CD4-positive, alpha-beta memory T cell (primary cell): ENCODE measurements at places on chromosomes 1 and 21. TPM values are rescaled to one million over a fixed set of nuclear protein-coding genes. Genes with fewer than 3 reads are reported as not detected.

Gene OR2T3
- total RNA-seq: not detected

Gene FLG
- not detected for total RNA-seq

Gene EBNA1BP2
- total RNA-seq: 27.6 TPM

GRCh38 chr1:47694011-47694890 lies 256.4 kb downstream of the FOXD2 start:
- DNase-seq: no peak
- no peak overlapping the region for H3K27ac ChIP-seq
- H3K4me3 ChIP-seq: no peak overlapping the region
- H3K4me1 ChIP-seq: no peaks in the 10 kb centered on the region
- H3K36me3 ChIP-seq: no peaks in the 10 kb centered on the region

DNA sequence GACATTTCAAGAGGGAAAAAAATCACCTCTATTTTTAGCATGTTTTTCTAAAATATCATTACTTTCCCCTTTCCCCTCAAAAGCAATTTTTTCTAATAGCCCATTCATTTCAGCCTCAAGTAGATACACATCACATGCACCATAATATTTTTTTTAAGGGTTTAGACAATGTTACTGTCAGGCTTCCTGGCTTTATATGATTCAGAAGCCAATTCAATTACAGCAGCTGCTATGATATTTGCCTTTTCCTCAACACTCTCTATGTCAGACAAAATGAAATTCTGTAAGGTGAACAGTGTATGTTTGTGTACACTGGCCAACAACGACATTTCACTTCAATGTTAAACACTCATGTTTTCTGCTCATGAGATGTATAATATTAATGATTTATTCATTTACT lies 46.5 kb downstream of the OMA1 start:
- no peaks in the 10 kb centered on the region for H3K27me3 ChIP-seq
- DNase-seq: no peak
- no peak overlapping the region for H3K27ac ChIP-seq
- peaks cover 12% of the 10 kb centered on the region for H3K36me3 ChIP-seq

- peaks cover 94% of the 10 kb centered on the region for H3K4me1 ChIP-seq
- no peak for DNase-seq
- peaks cover 4% of the 10 kb centered on the region for H3K36me3 ChIP-seq
- no peak overlapping the region for H3K4me3 ChIP-seq
- peak overlapping the region; percentile 94 for H3K27ac ChIP-seq
These were observed 38.2 kb downstream of the PTPRC start for GRCh38 chr1:198677027-198677426.

GRCh38 chr1:172054172-172054571 lies 212.9 kb downstream of the DNM3 start:
- no peaks in the 10 kb centered on the region for H3K36me3 ChIP-seq
- H3K4me1 ChIP-seq: no peaks in the 10 kb centered on the region
- no peak overlapping the region for H3K27ac ChIP-seq
- H3K27me3 ChIP-seq: no peaks in the 10 kb centered on the region
- no peak overlapping the region for H3K4me3 ChIP-seq
- DNase-seq: no peak

DNA sequence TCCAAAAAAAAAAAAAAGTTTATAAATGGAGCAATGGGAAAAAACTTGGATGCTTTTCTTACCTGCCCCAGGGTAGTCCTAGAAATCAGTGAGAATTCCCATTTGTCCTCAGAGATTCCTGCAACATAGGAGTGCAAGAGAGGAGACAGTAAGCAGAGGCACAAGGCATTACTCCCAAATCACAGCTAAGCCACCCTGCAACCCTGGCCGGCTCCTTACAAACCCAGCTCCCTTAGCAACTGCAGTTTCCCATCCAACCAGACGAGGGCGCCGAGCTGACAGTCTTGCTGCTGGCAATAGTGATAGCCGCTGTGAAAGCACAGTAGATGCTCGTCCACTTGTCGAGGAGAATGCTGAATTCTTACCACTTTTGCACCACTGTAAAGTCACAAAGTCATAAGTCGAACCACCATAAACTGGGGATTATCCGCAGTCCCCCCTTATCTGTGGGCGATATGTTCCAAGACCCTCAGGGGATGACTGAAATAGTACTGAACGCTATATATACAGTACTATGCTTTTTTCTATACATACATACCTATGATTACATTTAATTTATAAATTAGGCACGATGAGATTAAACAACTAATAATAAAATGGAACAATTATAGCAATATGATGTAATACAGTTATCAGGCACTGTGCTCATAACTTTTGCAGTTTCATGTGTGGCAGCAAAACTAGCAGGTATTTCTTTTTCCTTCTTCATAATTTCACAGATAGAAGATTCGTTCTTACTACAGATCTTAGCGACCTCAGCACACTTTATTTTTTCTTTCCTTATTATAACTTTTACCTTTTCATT lies 6.0 kb upstream of the PITHD1 start:
- H3K36me3 ChIP-seq: no peaks in the 10 kb centered on the region
- H3K27me3 ChIP-seq: no peaks in the 10 kb centered on the region
- peaks cover 6% of the 10 kb centered on the region for H3K4me1 ChIP-seq
- no peak overlapping the region for H3K4me3 ChIP-seq
- DNase-seq: peak; percentile 75

DNA sequence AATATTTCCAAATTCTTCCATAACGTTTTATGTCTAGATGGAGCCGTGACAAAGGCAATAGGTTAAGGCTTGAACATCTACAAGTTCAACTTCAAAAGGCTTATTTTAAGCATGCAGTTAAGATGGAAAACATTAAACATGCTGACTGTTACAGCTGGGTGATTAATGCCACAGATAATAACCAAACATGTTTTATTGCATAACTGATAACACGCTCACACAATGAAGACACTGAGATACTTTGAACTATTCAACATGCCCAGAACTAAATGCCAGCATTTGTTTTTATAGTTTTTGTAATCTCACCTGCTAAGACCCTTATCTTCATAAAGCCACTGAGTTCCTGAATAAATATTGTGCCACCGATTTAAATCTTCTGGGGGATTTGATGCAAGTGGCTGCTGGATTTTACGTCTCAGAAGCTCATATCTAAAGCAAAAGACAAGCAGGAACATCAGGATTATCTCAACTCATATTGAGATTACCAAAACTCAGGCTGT lies 310.4 kb downstream of the KCTD3 start:
- no peak overlapping the region for H3K4me3 ChIP-seq
- no peak overlapping the region for H3K27ac ChIP-seq
- H3K27me3 ChIP-seq: no peaks in the 10 kb centered on the region
- no peaks in the 10 kb centered on the region for H3K4me1 ChIP-seq
- no peaks in the 10 kb centered on the region for H3K36me3 ChIP-seq

DNA sequence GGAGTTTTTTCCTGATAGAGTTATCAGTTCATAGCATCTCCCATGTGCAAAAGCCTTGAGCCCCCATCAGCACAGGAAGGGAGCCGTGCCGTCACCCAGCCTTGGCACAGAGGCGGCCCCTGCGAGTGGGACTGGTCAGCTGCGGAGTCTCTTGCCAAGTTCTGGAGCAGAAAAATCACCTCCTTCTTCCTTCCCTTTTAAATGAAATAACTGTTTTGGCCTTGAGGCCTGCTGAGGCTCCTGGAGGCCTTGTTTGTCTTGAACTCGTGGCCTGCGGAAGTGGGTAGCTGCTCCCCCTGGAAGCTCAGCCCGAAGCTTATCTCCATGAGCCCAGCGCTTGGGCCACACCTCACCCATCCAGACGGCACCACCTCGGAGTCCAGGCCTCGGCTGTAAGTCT lies 145.7 kb upstream of the TMEM51 start:
- H3K27me3 ChIP-seq: no peaks in the 10 kb centered on the region
- H3K36me3 ChIP-seq: no peaks in the 10 kb centered on the region
- no peak overlapping the region for H3K27ac ChIP-seq
- DNase-seq: no peak
- H3K4me3 ChIP-seq: no peak overlapping the region

DNA sequence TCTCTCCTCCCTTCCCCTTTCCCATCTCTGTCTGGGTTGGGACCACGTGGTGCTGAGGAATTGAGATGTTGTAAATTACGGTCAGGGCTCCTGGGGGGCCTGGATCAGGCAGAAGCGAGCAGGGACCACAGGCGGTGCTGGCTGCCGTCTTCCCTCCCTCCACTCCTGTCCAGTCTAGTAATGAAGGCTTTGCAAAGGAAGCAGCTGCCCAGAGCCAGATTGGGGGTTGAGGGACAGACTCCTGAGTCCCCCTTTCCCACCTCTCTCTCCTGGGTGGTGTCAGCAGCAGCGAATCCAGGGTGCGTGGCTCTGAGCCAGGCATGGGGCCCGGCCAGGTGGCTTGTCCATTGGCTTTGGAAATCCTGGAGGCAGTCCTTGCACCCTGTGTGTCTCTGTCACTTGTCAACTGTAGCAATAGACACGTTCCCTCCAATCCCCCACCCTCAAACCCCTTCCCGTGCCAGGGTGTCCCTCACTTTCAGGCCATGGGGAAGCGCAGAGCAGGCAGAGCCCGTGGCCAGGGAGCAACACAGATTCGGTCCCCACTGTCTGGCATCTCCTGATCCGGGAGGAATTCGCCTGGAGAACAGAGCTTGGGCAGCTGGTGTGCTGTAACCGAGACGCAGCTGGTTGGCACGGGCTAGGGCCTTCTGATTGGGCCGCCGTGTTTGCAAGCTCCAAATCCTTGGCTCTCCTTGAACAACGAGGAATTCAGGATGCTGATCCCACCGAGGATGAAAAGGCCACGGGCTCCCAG lies 64.8 kb upstream of the WNT4 start:
- no peak overlapping the region for H3K4me3 ChIP-seq
- H3K27ac ChIP-seq: no peak overlapping the region
- H3K4me1 ChIP-seq: no peaks in the 10 kb centered on the region
- DNase-seq: no peak
- no peaks in the 10 kb centered on the region for H3K36me3 ChIP-seq

DNA sequence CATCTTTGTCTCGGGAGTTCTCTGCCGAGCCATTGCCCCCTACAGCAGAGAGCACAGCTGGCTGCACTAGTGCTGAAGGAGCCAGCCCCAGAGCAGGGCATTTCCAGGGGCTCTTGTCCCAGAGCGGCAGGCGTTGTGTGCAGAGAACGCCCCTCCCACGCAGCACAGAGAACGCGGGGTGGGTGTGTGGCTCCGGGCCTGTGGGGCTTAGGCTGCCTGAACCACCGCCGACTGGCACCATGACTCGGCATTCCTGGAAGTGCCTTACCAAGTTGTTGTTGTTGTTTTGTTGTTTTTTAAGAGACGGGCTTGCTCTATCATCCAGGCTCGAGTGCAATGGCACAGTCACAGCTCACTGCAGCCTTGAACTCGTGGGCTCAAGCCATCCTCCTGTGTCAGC lies 15.8 kb upstream of the DIP2A start:
- no peak overlapping the region for H3K27ac ChIP-seq
- no peaks in the 10 kb centered on the region for H3K4me1 ChIP-seq
- H3K4me3 ChIP-seq: no peak overlapping the region
- no peak for DNase-seq

DNA sequence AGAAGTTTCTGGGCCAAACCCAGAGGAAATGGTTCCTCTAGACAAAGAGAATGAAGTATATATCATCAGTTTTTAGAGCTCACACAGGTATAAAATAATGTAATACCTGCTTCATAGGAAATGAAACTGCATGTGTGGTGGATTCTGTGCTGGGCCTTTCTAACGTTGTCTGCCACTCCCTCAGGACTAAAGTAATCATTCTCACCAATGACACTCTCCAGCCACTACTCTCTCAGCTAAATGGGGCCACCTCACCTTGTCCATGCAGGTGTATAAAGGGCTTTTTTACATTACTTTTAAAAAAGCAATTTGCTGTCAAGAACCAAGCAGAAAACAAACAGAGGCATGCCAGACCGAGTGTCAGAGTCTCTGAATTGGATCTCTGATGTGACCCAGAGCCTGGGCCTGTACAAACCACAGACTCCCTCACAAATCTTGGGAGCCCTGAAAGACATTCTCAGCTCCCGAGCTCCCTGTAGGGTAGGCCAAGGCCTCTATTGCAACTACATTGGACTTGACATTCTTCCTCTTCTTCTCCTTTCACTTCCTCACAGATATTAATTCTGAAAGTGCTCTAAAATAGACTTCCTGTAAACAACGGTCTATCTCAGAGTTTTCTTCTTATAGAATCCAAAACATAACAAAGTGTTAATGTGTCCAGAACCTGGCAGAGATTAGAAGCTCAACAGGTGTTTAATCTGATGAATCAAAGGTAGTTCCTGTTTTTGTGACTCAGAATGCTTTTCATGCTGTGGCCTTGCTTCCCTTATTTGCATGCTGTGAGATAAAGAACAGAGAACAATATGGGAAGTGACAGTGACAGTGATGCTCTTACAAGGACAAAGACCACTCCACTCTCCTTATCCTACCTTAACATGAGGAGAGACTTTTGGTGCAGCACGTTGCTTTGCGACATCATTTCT lies 8.6 kb downstream of the AIM2 start:
- DNase-seq: peak; percentile 37
- H3K27ac ChIP-seq: peak overlapping the region; percentile 57
- H3K36me3 ChIP-seq: no peaks in the 10 kb centered on the region
- H3K4me1 ChIP-seq: peaks cover 33% of the 10 kb centered on the region

GRCh38 chr21:38988509-38989378 lies 183.0 kb downstream of the ETS2 start:
- no peaks in the 10 kb centered on the region for H3K36me3 ChIP-seq
- no peak for DNase-seq
- H3K4me3 ChIP-seq: no peak overlapping the region
- no peaks in the 10 kb centered on the region for H3K4me1 ChIP-seq
- H3K27ac ChIP-seq: no peak overlapping the region

GRCh38 chr21:39029086-39029755 lies 154.0 kb downstream of the PSMG1 start:
- no peak overlapping the region for H3K4me3 ChIP-seq
- H3K27me3 ChIP-seq: no peaks in the 10 kb centered on the region
- H3K27ac ChIP-seq: no peak overlapping the region
- DNase-seq: no peak

DNA sequence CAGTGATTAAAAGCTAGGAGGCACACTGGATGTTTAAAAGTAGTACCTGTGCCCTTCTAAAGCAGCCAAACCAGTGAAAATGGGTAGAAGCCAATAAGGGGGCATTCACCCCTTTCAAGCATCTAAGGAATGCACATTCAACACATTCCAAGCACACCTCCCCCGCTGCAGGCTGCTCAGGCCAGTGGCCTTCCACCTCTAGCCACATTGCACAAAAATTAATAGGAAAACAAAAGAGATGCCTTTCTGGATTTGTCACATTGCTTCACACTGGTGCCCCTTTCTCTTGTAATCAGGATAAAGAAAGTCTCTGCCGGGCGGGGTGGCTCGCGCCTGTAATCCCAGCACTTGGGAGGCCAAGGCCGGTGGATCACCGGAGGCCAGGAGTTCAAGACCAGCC lies 834.0 kb downstream of the USP25 start:
- no peak for DNase-seq
- no peaks in the 10 kb centered on the region for H3K27me3 ChIP-seq
- H3K27ac ChIP-seq: no peak overlapping the region
